Fibroblast of lung (primary cell): ENCODE measurements at places on chromosomes 2 and 18. TPM values are rescaled to one million over a fixed set of nuclear protein-coding genes. Genes with fewer than 3 reads are reported as not detected.

GRCh38 chr2:238510911-238511613 is 84.3 kb downstream of the ASB1 start:
- H3K27ac ChIP-seq, result no peak overlapping the region
- H3K4me1 ChIP-seq, result no peaks in the 10 kb centered on the region
- H3K4me3 ChIP-seq, result no peak overlapping the region
- no peaks in the 10 kb centered on the region for H3K27me3 ChIP-seq
- no peaks in the 10 kb centered on the region for H3K36me3 ChIP-seq
- no peak for DNase-seq

GRCh38 chr2:69692424-69692823 is 48.9 kb upstream of the AAK1 start:
- DNase-seq, result peak; percentile 81
- H3K27me3 ChIP-seq, result no peaks in the 10 kb centered on the region
- H3K36me3 ChIP-seq, result no peaks in the 10 kb centered on the region
- no peak overlapping the region for H3K27ac ChIP-seq
- H3K4me1 ChIP-seq, result peaks cover 19% of the 10 kb centered on the region

DNA sequence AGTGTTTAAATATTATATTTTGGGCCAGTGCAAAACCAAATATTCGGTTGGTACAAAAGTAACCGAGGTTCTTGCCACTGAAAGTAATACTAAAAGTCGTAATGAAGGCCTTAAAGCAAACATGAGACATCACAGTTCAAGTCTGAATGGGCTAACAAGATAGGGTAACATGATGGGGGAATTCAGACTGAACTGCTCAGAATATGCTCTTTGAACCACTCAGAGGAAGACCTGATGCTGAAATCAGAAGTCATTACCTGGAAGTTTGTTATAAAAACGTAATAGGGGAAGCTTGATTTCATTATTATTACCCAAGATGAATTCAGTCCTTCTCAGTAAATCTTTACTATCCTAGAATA is 26.6 kb downstream of the CDKL4 start:
- no peaks in the 10 kb centered on the region for H3K27me3 ChIP-seq
- no peak overlapping the region for H3K4me3 ChIP-seq
- H3K27ac ChIP-seq, result no peak overlapping the region
- H3K36me3 ChIP-seq, result no peaks in the 10 kb centered on the region

Gene LOXHD1
- not detected in 2 replicates for total RNA-seq

- DNase-seq, result no peak
- no peaks in the 10 kb centered on the region for H3K36me3 ChIP-seq
- no peaks in the 10 kb centered on the region for H3K4me1 ChIP-seq
- no peaks in the 10 kb centered on the region for H3K27me3 ChIP-seq
- H3K4me3 ChIP-seq, result no peak overlapping the region
Observed at GRCh38 chr18:50674307-50674980, 114.6 kb downstream of the MAPK4 start.

DNA sequence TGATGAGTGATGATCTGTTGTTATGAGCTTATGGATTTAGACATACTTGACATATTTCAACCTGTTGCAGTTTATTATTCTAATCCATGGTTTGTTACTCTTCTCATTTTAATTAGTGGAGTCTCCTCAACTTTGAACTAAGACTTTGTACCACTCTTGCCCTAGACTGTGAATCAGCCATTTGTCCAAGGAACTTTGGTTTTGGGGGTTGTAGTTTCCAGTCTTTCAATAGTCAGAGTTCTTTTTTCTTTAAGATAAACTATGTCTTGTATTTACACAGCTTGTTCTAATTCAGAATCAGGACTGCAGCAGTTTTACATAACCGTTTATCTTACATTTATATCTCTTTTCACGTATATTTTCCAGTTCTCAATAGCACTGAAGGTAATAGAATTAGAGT is 133.6 kb downstream of the GULP1 start:
- H3K27me3 ChIP-seq, result no peaks in the 10 kb centered on the region
- no peak overlapping the region for H3K27ac ChIP-seq
- no peak overlapping the region for H3K4me3 ChIP-seq
- H3K36me3 ChIP-seq, result no peaks in the 10 kb centered on the region

GRCh38 chr2:200417366-200417765 is 92.5 kb downstream of the KCTD18 start:
- no peaks in the 10 kb centered on the region for H3K4me1 ChIP-seq
- H3K36me3 ChIP-seq, result peaks cover 14% of the 10 kb centered on the region
- no peaks in the 10 kb centered on the region for H3K27me3 ChIP-seq
- H3K27ac ChIP-seq, result no peak overlapping the region
- H3K4me3 ChIP-seq, result no peak overlapping the region
- DNase-seq, result no peak

Gene SPC25
- total RNA-seq, result 0.99 TPM in 1 of 2 replicates, not detected in the other
